SK-N-DZ (cell line): ENCODE measurements at places on chromosomes 1 and 21.

GRCh38 chr1:117568999-117569398, 36.8 kb upstream of the TENT5C start:
- DNase-seq: no peak

GRCh38 chr1:175976865-175977642, 230.0 kb downstream of the COP1 start:
- DNase-seq: no peak

GRCh38 chr1:227942716-227943261, 4.9 kb downstream of the WNT9A start:
- no peak for DNase-seq

DNA sequence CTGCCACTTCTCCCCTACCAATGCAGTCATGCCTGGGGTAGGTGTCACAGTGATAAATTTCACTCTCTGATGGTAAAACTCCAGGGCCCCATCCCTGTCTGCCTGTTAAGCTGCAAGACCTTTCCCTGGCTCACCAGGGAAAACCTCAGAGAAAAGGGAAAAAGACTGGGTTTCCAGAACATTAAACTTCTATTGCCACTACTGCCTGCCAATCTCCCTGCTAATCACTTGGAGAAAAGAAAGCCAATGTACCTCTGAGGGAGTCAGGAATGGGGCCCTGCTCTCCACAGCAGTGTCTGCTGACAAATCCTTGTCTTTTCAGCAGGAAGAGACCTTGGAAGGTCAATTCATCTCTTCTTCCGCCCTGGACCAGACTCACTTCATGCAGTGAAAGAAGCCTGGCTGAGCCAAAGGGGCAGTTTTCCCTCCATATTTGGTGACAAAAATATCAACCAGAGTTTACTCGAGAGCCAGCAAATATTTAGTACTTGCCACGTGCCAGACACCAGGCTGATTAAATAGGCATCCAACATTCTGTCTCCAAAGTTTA, 49.1 kb upstream of the CTTNBP2NL start:
- DNase-seq: no peak

GRCh38 chr1:187763976-187764375, 935.2 kb downstream of the PLA2G4A start:
- DNase-seq: no peak

- DNase-seq: no peak
These were observed 120.2 kb downstream of the ETS2 start for GRCh38 chr21:38925923-38926322.

GRCh38 chr1:71210718-71211117, 129.9 kb upstream of the ZRANB2 start:
- no peak for DNase-seq

DNA sequence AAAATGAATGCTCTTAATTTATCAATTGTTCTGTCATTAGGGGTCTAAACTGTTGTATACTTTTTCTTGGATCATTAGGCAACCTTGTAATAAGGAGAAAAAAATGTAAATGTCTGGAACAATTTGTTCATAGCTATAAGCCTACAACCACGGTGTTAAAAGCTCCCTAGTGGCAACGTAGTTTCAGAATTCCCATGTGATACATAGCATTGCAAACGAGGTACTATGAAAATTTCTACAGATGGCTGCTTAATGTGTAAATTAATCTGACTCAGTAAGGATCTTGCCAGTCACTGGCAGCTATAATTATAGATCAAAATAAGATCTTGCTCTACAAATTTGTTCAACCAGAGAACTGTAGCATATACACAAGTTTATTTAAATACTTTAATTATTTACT, 304.1 kb upstream of the ADGRL4 start:
- DNase-seq: no peak

DNA sequence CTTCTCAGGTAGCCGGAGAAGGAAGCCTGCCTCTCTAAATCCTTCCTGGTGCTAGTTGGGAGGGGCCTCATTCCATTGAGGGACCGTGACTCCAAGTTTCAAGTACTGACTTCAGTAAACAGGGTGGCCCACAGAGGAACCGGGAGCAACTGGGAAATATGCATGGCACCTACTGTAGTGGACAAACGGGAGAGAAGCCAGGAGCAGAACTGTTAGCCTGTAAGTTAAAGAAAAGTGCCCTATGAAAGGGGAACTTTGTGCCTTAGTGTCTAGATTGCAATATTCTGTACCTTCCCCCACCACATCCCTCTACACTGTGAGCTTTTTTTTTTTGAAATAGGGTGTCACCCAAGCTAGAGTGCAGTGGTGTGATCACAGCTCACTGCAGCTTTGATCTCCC, 33.2 kb upstream of the KANK4 start:
- no peak for DNase-seq

GRCh38 chr1:112575154-112575804, 43.7 kb downstream of the ST7L start:
- no peak for DNase-seq

DNA sequence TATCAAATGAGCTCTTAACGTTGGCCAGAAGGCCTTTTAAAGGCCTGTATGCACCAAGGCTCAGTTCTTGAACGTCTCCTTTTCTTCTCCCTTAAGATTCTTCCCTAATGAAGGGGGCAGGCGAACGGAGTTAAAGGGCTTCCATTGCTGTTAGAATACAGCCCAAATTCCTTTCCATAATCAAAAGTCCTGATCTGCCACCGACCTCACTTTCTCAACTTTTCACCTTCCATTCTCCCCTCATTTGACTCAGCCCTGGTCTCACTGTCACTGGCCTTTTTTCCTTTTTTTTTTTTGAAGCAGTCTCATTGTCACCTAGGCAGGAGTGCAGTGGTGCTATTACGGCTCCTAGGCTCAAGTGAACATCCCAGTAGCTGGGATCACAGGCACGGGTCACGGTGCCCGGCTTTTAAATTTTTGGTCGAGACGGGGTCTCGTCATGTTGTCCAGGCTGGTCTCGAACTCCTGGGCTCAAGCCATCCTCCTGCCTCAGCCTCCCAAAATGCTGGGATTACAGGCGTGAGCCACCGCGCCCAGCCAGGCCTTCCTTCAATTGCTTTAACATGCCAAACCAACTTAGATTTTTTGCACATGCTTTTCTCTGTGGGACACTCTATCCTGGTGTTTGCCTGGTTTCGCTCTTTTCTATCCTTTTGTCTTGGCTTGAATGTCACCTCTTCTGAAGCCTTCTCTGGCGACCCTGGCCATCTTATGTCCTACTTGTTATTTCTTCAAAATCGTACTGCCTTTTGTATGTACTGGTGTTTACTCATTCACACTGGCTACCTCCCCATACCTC, 612 bp upstream of the CMPK1 start:
- DNase-seq: no peak

DNA sequence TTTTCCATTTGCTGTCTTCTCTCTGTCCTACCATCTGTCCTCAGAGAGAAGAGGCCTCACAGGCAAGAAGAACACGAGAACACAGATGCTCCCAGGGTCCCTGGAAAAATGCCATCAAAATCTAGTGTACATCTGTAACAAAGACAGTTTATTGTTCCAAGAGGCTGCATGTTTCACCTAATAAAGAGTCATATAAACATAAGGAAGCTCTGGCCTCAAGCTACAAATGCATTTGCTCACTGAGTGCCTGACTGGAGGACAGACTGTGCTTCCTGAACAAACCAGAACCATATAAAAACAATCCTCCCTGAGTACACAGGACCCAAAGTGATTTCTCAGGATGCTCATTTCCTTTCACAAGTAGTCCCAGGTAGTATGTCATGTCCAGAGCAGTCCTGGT, 76.3 kb upstream of the SLC44A3 start:
- no peak for DNase-seq

DNA sequence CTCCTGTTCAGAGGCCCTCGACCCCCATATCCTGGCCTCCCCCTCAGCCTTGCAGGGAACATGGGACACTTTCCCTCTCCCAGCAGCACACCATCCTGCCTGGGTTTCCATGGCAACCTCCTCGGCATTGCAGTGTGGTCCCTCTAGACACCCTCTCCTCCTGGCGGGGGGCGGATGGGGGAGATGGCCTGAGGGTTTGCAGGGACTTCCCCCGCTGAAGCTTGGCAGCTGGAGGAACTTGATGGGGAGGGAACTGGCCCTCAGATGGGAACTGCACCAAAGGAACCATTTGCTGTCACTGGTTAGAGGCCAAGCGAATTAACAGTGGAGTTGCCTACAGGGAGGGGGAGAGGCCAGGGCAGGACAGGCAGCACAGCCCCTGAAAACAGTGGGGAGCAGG, 28.7 kb downstream of the RIMS3 start:
- DNase-seq: no peak

- no peak for DNase-seq
These were observed 13.7 kb downstream of the ACTRT2 start for GRCh38 chr1:3034728-3035562.

DNA sequence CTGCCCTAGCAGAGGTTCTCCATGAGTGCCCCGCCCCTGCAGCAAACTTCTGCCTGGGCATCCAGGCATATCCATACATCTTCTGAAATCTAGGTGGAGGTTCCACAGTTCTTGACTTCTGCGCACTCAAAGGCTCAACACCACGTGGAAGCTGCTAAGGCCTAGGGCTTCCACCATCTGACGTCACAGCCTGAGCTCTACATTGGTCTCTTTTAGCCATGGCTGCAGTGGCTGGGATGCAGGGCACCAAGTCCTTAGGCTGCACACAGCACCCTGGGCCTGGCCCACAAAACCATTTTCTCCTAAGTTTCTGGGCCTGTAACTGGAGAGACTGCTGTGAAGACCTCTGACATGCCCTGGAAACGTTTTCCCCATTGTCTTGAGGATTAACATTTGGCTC, 272.6 kb upstream of the PLXNA2 start:
- DNase-seq: no peak

GRCh38 chr1:228983231-228983660, 248.0 kb downstream of the RHOU start:
- no peak for DNase-seq
